Sigmoid colon (tissue), 7 donors: ENCODE measurements at places on chromosomes 16 and 17.

GRCh38 chr16:62213763-62214162, 177.5 kb upstream of the CDH8 start:
- DNase-seq: no peak

DNA sequence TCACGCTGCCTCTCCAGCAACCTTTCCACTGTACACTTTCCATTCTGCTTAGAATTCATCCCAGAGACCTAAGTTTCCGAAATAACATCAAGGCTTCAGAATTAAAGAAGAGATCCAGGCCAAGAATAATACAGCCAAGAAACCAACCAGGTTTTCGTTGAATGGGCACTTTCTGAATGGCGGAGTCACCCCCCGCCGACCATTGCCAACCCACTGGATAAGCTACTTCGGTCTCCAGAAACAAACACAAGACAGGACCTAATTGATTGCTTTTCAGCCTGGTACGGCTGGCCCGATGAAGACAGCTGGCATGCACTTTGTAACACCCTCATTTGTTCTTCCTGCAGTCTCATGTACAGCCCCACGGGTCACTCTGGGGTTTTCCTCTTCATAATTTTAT, 308.1 kb upstream of the ZFHX3 start:
- DNase-seq: no peak

GRCh38 chr16:67653128-67653788, 6.8 kb downstream of the ACD start:
- DNase-seq: no peak

DNA sequence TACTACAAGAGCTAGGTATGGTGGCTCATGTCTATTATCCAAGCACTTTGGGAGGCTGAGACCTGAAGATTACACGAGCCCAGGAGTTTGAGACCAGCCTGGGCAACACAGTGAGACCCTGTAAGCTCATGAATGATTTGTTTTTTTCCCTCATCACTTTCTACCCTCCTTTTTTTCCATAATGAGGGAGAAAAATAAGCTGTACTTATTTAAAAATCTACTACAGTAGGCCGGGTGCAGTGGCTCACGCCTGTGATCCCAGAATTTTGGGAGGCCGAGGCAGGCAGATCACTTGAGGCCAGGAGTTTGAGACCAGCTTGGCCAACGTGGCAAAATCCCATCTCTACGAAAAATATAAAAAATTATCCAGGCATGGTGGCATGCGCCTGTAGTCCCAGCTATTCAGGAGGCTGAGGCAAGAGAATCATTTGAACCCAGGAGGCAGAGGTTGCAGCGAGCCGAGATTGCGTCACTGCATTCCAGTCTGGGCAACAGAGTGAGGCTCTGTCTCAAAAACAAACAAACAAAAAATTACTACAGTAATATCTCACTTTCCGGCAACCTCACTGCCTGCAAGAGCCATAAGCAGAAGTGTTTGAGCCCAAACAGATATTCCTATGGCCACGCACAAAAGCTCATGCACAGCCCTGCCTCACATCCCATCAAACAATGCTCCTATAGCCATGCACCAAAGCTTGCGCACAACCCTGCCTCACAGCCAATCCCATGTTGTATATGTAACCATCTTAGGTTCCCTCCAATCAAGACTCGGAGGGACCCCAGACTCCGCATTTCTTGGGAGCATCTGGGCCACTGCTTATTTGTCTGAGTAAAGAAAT, 37.4 kb downstream of the TK2 start:
- DNase-seq: peak; percentile 63

DNA sequence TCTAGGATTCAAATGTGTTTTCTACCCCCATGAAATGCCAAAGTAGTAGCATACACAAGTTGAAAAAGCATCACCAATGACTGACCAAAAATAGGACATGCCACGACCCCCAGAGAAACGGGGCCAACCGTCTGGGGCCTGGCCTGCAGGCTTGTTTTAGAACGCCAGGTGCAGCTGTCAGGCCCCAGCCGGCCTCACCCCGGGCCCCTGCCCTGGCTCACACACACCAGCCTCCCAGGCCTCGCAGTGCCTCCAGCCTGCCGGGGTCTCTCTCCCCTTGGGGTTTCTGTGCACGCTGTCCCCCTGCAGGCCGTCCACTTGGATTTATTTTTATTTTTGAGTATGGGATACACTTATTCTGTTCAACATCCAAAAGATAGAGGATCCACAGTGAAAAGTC, 7.9 kb downstream of the KATNB1 start:
- no peak for DNase-seq

GRCh38 chr16:11175787-11176341, 80.1 kb downstream of the SOCS1 start:
- no peak for DNase-seq

- DNase-seq: no peak
These were observed 51.0 kb downstream of the CCDC182 start for GRCh38 chr17:57694051-57694450.

DNA sequence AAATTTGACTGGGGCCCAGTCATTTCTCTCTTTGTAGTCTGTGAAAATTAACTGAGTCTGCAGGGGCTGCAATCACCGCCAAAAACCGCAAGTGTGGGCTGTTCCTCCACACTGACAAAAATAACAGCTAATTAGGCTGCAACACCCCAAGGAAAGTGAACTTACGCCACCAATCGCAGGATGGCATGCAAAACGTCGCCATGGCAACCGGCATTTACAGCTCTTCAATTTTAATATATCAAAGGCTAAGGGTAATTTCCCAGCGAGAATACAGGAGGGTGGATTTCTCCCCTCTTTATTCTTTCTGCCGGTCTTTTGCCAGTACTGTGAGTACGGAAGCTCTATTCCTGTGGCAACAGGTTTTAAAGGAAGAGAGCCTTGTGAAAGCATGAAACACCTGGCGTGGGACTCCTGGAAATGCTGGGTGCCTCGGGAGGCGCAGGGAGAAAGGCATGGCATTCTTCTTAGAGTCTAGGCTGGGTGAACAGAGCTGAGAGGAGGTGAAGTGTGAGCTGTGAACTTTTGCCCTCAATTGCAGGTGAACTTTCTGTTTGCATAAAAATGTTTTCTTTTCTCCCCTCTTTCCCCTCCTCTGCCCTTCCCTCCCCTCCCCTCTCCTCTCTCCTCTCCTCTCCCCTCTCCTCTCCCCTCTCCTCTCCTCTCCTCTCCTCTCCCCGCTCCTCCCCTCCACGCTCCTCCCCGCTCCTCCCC, 399.7 kb downstream of the XYLT1 start:
- DNase-seq: no peak

DNA sequence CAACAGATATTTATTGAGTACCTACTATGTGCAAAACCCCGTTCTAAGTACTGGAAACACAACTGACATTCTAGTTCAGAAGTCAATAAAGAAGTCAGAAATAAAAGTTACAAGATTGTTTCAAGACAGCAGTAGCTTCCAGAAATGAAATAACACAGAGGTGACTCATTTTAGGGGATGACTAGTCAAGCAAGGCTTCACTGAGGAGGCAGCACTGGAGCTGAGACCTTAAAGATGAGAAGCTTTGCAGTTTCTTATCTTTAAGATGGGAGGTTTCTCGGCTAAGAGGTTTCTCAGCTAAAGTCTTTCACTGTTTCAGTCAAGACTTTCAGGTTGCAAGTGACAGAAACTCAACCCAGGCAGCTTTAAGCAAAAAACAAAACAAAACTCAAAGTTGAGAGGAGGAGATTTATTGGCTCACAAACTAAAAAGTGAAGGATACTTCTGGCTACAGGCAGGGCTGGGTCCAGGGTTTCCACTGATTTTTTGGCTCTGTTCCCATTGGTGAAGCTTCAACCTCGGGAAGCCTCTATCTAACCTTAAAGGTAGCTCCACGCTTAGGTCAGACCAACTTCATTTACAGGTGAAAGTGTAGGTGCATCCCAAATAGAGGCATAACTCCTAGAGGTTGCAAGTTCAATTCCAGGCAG, 7.4 kb upstream of the MMP2 start:
- DNase-seq: no peak

DNA sequence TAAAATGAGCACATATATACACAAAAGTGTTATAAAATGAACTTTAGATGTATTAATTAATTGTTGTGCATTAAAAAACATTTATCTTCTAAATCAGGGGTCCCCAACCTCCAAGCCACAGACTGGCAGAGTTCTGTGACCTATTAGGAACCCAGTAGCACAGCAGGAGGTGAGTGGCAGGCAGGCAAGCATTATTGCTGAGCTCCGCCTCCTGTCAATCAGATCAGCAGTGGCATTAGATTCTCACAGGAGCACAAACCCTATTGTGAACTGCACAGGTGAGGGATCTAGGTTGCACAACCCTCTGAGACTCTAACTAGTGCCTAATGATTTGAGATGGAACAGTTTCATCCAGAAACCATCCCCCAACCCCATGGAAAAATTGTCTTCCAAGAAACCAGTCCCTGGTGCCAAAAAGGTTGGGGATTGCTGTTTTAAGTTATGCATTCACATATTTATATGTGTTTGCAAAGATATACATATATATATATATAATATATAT, 583.7 kb downstream of the KCNJ2 start:
- no peak for DNase-seq

DNA sequence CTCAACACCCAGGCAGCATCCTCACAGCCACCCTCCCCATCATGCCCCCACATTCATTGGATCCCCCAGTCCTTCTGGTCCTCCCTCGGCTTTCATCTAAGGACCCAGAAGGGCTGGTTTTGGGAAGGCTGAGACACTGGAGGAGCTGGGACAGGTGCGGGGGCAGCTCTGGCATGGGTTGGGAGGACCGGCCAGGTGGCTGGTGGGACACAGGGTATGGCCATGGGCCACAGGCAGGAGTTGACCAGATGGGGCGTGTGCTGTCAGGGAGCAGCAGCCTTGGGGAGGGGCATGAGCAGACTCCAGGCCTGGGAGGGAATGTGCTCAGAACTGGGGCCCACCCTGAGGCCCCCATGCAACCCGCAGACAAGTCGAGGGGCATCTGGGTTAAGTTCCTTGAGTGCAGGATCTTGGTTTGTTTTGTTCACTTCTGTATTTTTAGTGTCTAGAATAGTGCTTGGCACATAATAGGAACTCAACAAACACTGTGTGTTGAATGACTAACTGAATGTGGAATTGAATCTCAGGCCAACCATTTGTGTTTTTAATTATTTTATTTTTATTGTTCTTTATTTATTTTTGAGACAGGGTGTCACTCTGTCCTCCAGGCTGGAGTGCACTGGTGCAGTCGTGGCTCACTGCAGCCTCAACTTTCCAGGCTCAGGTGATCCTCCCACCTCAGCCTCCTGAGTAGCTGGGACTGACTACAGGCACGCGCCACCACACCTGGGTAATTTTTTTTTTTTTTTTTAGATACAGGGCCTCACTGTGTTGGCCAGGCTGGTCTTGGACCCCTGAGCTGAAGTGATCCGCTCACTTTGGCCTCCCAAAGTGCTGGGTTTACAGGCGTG, 5.6 kb downstream of the P2RX1 start:
- DNase-seq: no peak

DNA sequence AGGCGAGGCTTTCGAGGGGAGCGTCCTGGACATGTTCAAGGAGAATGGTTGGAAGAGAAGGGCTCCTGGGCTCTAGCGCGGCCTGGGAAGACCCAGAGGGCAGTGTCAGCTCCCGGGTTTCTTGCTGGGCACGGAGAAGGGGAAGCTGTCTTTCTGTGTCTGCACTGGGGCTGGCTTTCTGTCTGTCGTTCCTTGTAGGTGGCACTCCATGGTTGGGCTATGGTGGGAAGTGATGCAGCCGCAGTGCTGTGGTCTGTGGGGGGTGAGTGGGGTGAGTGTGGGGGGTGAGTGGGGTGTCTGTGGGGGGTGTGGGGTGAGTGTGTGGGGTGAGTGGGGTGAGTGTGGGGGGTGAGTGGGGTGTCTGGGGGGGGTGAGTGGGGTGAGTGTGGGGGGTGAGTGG, 13.7 kb downstream of the RNF213 start:
- no peak for DNase-seq

DNA sequence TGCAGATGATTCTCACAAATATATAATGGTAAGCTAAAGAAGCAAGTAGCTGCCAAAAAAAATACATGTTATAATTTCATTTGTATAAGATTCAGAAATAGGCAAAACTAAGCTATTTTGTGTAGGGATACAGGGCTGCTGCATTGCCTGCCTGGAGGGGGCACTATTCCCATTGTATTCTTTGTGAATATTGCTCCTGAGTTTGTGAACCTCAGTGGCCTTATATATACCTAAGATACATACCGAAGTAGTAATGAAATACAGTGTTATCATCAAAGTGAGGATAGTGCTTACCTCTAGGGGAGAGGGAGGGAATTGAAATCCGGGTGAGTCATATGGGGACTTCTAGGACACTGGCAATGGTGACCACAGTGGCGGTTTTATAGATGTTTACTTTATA, 53.5 kb downstream of the C17orf58 start:
- no peak for DNase-seq

GRCh38 chr16:31458073-31458843, 1.0 kb upstream of the ARMC5 start:
- peak; percentile 78 for DNase-seq

DNA sequence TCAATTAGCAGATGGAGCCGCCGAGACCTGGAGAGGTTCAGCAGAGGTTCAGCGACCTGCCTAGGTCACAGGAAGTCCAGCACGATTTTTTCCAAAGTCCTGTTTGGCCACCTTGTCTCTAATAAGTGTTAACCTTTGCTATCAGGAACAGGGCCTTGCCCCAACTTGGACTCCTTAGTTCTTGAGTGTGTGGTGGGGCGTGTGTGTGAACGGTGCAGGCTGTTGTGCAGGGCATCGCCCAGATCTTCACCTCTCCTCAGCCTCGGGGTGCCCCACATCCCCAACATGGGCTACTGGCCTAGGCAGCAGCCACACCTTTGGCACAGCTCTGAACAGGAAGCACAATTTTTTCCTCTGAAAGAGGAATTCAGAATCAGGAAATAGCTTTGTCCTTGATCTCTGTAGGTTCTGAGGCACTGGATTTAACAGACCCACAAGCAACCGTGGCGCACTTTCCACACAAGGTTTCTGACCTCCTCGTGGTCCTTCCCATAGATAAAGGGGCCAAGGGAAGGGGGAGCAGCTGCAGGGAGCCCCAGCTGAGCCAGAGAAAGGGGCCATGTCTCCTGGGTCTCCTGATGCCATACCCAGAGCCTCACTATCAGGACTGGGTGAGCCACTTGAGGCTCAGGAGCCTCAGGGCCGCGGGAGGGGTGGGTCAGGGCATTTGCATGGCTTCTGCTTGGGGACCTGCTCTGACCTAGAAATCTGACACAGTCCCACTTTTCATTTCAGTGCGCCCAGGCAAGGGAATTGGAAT, 10.4 kb downstream of the MPRIP start:
- DNase-seq: peak; percentile 52

- DNase-seq: peak; percentile 81
These were observed at the start of the genes CCDC78 and HAGHL for GRCh38 chr16:726438-727290. Gene CCDC78, minus strand, starts transcription at chr16:726443. Its CDS starts 76 bp downstream, at chr16:726367. Gene HAGHL, plus strand, starts transcription at chr16:727106. Its CDS starts 404 bp downstream, at chr16:727510.

- no peak for DNase-seq
These were observed 46.7 kb downstream of the WNT3 start for GRCh38 chr17:46771561-46772474.
